Activated naive CD4-positive, alpha-beta T cell treated with anti-CD3 and anti-CD28 coated beads, Interleukin-2, amount 10 ng/mL, durations not matched to agents 5 hours and 36 hours (primary cell): ENCODE measurements at places on chromosomes 16 and 17. TPM values are rescaled to one million over a fixed set of nuclear protein-coding genes. Genes with fewer than 3 reads are reported as not detected.

The NDE1 gene
- total RNA-seq, result 124 TPM

The CHST6 gene
- not detected for total RNA-seq

The SPN gene
- 336 TPM for total RNA-seq

The KRTAP4-9 gene
- total RNA-seq, result not detected

The ZNF287 gene
- total RNA-seq, result 9.0 TPM

The NACA2 gene
- 0.43 TPM for total RNA-seq

The MVP gene
- total RNA-seq, result 177 TPM

The SLC47A1 gene
- not detected for total RNA-seq

The CLEC18A gene
- total RNA-seq, result 2.6 TPM

The CMTM1 gene
- total RNA-seq, result 12.2 TPM

The CDH5 gene
- total RNA-seq, result not detected

The SLC6A2 gene
- total RNA-seq, result not detected

The HSD11B2 gene
- not detected for total RNA-seq

The NUDT7 gene
- total RNA-seq, result 6.8 TPM

The CDYL2 gene
- 36.3 TPM for total RNA-seq

The ZG16 gene
- total RNA-seq, result not detected

The PPM1D gene
- total RNA-seq, result 17.0 TPM

The RPL27 gene
- total RNA-seq, result 1,393 TPM

The MT1H gene
- not detected for total RNA-seq
